ENCODE measurements at places on chromosomes 7 and 10. TPM values are rescaled to one million over a fixed set of nuclear protein-coding genes. Genes with fewer than 3 reads are reported as not detected.
A peak's percentile ranks its signal among the peaks of the same experiment; 100 is the strongest.

The ABCB4 gene
- total RNA-seq, result 12.6 TPM

The GFRA1 gene
- 42.7 TPM for total RNA-seq

The DYNC1I1 gene
- total RNA-seq, result 0.06 TPM

The TMEM139 gene
- 14.5 TPM for total RNA-seq

The NCAPG2 gene
- total RNA-seq, result 30.1 TPM

The NYAP1 gene
- total RNA-seq, result 0.72 TPM

The ABCC2 gene
- 0.17 TPM for total RNA-seq

The AS3MT gene
- total RNA-seq, result 10.7 TPM

The ZNF398 gene
- 10.3 TPM for total RNA-seq

- DNase-seq, result no peak
Observed at GRCh38 chr10:52631146-52631545, 141.4 kb downstream of the MBL2 start.

GRCh38 chr7:131536361-131536849, 20.0 kb downstream of the PODXL start:
- no peak for DNase-seq

DNA sequence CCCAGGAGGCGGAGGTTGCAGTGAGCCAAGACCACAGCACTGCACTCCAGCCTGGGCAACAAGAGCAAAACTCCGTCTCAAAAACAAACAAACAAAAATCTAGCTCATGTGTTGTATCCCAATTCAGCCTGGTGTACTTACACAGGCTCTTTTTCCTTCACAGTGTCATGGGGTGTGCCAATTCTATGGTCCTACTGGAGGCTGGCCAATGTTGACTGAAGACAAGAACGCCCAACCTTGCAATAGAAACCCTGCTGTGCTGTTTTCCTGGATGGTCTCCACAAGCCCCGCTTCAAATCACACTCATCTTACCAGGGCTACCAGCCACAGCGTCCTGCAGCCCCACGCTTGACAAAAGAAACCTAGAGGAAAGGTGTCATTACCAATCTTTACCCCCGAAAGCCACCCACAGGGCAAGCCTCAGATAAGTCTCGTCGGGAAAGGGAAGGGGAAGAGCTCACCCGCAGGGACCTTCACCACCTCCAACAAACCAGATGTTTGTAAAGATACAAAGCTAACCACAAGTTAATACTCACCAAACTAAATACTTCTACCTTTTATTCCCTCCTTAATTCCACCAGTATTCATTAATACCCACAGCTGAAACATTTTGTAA, 64.8 kb downstream of the TNS3 start:
- no peak for DNase-seq

DNA sequence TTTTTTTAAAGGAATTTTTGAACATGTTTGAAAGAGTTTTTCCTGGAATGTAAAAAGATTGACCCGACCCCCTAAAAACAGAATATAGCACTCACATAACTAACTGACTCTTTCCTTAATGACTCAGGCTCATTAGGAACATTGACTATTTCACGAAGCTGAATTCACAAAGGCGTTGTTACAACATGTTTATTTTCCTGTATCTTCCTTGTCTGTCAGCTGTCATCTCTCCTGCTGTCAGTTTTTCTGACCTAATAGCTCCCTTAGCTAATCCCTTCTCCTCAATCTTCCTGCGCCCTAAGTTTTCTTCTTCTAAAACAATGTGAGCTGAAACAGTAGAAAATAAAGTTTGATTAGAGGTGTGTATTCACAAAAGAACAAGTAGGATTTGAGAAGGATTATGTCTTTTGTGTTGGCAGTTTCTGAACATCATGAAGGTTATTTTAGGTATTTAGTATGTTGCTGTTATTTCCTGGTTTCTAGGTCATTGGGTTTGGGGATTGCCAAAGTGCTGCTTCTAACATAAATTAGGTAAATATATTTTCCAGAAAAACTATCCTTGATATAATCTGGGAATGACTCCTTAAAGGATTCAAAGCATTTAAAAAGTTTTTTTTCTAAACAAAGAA, 4.6 kb upstream of the MDFIC start:
- no peak for DNase-seq

DNA sequence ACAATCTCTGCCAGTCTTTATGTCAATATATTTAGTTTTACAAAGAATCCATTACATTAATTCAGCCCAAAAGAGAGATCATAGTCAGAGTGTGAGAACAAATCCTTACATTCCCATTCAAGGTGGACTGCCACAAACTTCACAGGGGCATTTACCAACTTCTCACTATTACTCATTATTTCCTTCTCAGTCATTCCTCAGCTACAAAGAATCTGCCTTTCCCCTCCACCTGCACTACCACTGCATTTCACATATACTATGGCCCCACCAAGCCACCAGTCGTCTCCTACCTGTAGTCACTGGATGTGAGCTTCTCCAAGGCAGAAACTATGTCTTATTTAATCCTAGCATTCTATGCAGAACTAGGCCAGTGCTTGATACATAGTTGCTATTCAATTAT, 94.3 kb downstream of the USP6NL start:
- DNase-seq, result no peak

GRCh38 chr7:35748371-35748770, 52.5 kb upstream of the SEPTIN7 start:
- no peak for DNase-seq

DNA sequence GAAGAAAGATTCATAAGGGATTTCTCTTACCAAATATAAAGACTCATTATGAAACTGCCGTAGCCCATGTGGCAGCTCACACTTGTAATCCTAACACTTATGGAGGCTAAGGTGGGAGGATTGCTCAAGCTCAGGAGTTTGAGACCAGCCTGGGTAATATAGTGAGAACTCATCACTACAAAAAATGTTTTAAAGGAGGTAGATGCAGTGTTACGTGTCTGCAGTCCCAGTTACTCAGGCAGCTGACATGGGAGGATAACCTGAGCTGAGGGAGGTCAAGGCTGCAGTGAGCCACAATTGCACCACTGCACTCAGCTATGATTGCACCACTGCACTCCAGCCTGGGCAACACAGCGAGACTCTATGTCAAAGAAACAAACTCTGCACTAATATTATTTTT, 18.1 kb upstream of the DNA2 start:
- no peak for DNase-seq

GRCh38 chr7:4631380-4632179, 50.5 kb upstream of the FOXK1 start:
- DNase-seq, result peak; percentile 74

DNA sequence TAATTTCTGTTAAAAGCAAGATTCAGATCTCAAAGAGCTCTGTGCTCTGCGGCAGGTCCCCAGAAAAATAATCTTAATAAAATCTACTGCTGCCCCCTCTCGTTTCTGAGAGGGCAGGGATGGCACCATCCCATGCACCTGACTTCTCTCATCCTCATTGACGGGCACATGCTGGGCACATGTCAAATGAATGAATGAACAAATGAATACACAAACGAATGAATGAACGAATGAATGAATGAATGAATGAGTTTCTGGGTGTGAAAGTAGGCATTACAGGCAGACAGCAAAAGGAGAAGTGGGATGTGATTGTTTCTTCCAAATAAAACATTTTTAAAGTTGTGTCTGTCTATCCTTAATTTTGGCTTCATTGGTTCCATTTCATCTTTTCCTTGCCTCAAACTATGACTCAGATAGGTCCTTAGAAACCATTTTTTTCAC, 398.1 kb upstream of the PRKCQ start:
- DNase-seq, result no peak

- no peak for DNase-seq
Observed at GRCh38 chr10:85916286-85916685, 450.3 kb downstream of the GRID1 start.

GRCh38 chr10:103602028-103602851, 108.7 kb downstream of the NEURL1 start:
- no peak for DNase-seq

DNA sequence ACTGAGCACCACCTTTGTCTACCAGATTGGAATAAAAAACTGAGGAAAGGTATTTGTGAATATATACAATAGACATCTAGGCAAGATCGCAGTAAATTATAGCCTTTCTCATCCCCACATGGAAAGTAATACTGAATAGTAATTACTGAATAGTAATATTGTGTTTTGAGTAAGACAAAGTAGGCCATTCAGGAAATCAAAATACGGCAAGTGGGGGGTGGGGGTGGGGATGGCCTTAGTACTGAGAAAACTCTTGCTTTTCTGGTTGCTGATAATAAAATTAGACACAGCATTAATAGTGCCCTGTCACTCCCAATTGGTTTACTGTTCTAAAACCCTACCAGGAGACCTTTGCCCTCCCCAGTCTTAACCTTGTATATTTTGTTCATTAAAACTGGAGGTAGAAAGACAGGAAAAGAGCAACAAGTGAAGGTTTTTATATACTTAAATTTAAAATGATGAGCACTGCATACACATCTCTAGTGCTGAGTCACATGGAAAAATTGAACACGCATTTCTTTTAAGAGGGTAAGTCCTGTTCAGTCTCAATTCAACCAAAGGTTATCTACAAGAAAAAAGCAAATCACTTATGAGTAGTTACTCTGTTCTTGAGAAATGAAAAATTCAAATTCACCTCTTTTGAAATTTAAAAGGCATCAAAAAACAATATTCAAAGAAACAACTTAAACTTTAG, 65.6 kb downstream of the IGF2BP3 start:
- no peak for DNase-seq

DNA sequence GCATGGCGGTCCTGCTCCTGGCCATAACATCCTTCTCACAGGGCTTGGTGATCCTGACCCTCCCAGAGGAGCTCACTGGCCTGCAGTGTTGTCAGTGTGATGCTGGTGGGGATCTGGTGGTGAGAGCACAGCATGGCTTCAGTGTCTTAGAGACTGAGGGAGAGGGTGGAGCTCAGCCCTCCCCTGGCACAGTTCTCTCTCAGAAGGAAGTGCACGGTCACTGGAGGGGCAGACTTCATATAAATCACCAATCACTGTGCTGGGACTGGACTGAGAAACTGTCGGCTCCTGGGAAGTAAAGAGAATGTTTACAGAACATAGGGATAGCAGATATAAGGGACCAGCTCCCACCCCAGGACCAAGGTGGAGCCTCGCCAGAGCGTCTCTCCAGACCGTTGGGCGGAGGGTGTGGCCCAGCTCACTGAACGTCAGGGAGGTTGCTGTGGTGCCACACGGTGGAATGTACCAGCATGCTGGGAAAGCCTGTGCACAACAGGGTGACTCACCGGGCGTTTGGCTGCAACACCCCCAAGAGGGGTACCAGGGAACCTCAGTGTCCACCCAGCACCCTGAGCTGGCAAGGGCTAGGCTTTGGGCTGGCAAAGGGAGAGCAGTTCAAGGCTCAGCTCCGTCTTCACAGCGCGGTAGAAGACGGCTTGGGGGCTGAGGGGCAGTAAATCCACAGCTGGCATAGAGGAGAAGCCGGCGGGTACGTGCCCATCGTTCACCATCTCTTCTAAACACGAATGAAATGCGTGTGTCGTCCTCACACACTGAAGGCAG, 8.8 kb upstream of the GET4 start:
- peak; percentile 60 for DNase-seq

DNA sequence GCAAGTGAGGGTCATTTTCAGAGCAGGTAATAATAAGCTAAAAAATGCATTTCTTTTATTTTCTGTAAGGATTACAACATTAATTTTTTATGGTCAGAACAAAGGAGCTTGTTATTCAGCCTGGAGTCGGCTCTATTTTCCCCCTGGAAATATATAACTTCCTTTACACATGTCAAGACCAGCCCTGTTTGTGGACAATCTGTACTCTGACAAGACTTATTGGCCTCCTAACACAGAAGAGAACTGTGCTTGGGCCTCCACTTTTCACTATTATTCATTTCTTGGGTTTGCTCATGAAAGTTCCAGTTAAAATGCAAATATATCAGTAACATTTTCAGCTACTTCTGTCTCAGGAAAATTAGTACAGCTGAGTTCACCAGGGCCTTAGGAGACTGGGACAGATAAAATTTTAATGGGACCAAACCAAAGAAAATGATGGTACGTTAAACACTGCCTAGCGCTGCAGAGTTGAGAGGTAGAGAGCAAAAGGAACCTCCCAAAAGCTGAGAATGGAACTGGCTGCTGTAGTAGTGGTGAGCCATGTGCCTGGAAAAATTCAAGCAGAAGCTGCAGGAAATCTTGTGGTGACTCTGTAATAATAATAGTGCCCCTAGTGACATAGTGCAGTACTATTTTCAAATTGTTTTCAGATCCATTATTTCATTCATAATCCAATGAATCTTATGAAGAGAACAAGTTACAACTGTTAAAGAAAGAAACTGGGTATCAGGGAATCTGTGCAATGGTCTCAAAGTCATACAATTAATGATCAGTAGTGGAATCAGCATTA, 227.2 kb upstream of the KIAA1217 start:
- DNase-seq, result no peak

GRCh38 chr10:132937861-132938260, 4.5 kb downstream of the CFAP46 start:
- no peak for DNase-seq

DNA sequence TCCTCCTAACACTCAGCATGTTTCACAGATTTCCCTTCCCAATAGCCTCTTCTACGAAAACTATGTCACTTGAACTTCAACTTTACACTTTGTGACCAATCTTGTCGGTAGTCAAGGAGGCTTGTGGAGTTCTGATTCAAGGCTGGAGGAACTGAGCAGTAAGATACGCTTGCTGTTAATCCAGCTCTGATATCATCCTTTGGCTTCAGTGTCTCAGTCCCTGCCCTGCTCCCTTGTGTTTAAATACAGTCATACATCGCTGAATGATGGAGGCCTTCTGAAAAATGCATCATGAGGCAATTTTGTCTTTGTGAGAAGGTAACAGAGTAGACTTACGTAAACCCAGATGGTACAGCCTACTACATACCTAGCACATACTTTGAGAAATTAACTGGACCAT, 173.6 kb downstream of the RNF133 start:
- no peak for DNase-seq

DNA sequence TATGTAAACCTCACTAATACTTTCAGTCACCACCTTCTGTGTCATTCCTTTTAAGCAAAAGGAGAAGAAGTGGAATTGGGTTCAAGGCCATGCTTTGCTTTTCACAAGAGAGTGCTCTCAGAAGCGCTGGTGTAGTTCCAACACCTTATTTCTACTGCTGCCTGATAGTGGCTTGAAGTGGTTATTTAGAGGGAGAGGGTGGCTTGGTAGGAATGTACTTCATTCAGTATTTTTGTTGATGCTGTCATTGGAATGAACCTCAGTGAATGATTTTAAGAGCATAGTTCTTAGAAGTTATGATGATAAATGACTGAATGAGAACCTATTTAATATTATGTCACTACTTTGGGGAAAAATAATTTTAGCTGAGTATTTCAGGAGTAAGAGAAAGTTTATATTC, 396.7 kb downstream of the EXOC4 start:
- no peak for DNase-seq

DNA sequence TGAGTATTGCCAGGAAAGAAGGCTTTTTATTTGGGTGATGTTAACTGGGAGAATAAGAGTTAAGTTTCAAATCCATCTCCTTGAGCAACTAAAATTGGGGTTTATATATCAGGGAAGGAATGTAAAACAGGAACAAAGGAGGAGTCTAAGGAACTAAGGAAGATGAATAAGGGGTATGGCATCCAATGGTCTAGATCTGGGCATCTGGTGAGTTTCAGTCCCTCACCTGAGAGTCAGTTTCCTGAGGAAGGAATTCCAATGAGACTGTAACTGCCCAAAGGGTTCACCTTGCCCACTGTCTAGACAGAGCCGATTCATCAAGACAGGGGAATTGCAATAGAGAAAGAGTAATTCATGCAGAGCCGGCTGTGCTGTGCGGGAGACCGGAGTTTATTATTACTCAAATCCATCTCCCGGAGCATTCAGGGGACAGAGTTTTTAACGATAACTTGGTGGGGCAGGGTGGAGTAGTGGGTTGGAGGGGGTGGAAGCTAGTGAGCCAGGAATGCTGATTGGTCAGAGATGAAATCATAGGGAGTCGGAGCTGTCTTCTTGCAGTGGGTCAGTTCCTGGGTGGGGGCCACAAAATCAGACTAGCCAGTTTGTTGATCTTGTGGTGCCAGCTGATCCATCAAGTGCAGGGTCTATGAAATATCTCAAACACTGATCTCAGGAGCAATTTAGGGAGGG, 188.3 kb upstream of the STK17A start:
- DNase-seq, result no peak
